Activated naive CD8-positive, alpha-beta T cell treated with anti-CD3 and anti-CD28 coated beads, Interleukin-2, amount 50 U/mL, for 24 hours (primary cell): ENCODE measurements at places on chromosomes 5 and 9.

DNA sequence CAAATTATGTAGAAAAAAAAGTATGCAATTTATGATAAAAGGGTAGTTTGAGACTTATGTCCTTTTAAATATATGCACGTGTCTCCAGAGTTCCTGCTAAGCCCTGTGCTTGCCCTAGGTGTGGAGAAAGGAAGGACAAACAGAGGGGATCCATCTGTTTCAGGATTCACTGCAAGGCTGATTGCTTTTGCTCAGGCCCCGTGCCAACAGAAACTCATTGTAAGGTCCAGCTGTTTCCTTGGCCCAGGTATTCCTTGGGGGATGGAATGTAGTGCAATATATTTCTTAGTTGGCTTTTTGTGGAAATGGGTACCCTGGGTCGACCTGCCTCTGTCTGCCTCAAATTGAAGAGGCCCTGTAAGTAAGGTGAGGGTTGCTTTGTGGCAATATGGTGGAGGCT, 268.6 kb upstream of the CLINT1 start:
- no peaks in the 10 kb centered on the region for H3K4me1 ChIP-seq
- no peak overlapping the region for H3K4me3 ChIP-seq
- H3K27ac ChIP-seq: no peak overlapping the region
- no peak for DNase-seq
- H3K36me3 ChIP-seq: no peaks in the 10 kb centered on the region

DNA sequence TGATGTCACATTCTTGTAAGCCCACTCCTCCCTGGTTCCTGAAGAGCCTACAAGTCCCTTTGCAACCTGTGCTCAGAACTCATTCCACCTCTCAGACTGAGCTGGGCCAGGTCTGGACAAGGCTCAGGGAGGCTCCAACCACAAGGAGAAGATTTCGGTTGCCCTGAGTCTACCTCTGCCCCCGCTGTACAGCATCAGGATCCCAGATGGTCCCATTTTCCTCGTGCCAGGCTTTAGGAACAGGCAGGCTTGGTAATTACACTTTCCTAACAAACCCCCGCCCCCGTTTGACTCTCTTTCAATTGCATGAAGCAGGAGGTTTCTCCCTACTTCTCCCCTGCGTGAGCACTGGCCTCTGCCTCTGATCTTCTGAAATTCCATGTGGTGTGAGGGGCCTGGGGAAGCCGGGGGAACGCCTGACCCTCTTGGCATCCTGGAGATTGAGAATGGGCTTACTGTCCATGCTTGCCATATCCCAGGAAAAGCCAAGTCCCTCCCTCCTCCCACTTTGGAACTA, 86.9 kb upstream of the CTNNA1 start:
- H3K27me3 ChIP-seq: peaks cover 87% of the 10 kb centered on the region
- H3K4me3 ChIP-seq: no peak overlapping the region
- H3K36me3 ChIP-seq: no peaks in the 10 kb centered on the region
- no peak overlapping the region for H3K27ac ChIP-seq
- no peak for DNase-seq

GRCh38 chr5:107464876-107465275, 205.9 kb downstream of the EFNA5 start:
- H3K27ac ChIP-seq: peak overlapping the region; percentile 44
- no peaks in the 10 kb centered on the region for H3K36me3 ChIP-seq
- no peak overlapping the region for H3K4me3 ChIP-seq
- DNase-seq: no peak
- no peaks in the 10 kb centered on the region for H3K27me3 ChIP-seq

- no peaks in the 10 kb centered on the region for H3K27me3 ChIP-seq
- H3K36me3 ChIP-seq: no peaks in the 10 kb centered on the region
- DNase-seq: no peak
- H3K4me3 ChIP-seq: no peak overlapping the region
- H3K4me1 ChIP-seq: peaks cover 9% of the 10 kb centered on the region
Measured at GRCh38 chr5:129124608-129125007, 30.1 kb downstream of the ISOC1 start.

DNA sequence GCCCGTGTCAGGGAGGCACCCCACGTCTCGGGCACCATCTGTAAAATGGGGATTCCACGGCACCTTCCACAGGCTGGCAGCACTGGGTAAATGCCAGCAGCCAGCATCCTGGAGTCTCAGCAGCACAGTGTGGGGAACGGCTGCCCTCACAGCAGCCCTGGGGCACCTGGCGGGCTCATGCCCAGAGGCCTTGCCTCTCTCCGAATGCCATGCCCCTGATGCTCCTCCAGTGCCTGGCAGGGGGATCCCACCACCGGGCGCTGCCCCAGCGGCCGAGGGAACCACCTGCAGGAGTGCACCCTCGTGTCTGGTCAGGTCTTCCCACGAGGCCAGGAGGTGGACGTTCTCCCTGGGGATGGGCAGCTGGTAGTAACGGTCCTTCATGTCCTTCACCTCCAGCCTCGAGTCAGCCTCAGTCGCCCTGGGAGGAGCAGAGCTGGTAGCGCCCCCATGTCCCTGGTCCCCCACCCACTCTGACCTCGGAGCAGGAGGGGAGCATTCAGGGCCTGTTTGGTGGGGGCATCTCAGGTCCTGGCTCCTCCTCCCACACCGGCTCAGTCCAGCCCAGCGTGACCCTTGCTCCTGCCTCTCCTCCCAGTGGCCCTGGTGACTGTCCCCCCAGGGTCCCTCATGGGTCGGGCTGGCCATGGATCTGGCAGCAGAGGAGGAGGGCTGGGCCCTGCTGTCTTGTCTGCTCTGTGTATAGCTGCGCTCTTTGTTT, 49.9 kb upstream of the NRARP start:
- no peak overlapping the region for H3K27ac ChIP-seq
- DNase-seq: no peak
- H3K27me3 ChIP-seq: no peaks in the 10 kb centered on the region
- H3K4me3 ChIP-seq: no peak overlapping the region
- H3K4me1 ChIP-seq: no peaks in the 10 kb centered on the region

DNA sequence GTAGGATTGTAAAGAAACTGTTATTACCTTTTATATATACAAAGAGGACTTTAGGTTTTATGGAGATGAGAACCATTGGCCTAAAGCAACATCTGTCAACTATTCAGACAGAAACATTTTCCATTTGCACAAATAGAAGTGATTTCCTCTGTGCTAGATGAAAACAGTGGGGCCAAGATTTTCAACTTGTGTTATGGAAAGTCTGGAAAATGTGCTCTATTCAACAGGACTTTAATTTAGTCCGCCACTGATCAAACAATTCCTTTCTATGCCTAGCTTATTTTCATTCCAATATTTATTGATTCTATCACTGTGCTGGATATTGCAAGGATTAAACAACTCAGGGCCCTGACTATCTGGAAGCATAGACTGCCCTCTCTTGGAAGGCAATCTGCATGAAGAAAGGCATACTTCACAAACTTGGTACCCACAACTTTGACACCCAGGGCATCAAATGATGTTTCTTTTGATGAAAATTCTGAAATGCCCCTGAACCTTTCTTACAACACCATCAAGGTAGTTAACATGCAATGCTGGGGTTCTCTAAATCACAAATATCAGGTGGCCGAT, 126.6 kb upstream of the HMHB1 start:
- no peak for DNase-seq
- no peaks in the 10 kb centered on the region for H3K4me1 ChIP-seq
- H3K27ac ChIP-seq: no peak overlapping the region
- no peak overlapping the region for H3K4me3 ChIP-seq
- H3K27me3 ChIP-seq: peaks cover 6% of the 10 kb centered on the region

DNA sequence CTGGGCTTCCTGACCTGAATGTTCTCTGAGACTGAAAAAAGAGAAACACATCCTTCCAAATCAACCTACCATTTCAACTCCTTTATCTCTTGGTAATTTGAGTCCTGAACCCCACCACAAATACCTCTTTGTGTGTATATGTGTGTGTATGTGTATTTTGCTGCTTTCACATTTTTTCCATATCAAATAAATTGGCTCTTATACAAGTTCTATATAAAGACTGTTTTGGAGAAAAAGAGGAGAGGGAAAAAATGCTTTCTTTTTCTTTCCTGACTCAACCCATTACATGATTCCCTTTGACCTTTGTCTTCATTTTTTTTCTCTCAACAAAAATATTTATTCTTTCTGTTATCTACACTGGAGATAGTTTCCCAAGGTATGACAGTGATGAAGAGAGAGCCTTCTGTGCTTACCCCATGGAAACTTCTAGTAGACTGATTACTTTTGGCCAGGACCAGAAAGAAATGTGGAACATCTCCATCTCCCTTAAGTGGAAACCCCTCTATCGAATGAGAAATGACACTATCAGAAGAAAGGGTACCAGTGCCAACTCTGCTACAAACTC, 85.3 kb downstream of the PAPPA start:
- no peaks in the 10 kb centered on the region for H3K27me3 ChIP-seq
- DNase-seq: no peak
- no peaks in the 10 kb centered on the region for H3K36me3 ChIP-seq
- H3K4me3 ChIP-seq: no peak overlapping the region
- no peak overlapping the region for H3K27ac ChIP-seq

DNA sequence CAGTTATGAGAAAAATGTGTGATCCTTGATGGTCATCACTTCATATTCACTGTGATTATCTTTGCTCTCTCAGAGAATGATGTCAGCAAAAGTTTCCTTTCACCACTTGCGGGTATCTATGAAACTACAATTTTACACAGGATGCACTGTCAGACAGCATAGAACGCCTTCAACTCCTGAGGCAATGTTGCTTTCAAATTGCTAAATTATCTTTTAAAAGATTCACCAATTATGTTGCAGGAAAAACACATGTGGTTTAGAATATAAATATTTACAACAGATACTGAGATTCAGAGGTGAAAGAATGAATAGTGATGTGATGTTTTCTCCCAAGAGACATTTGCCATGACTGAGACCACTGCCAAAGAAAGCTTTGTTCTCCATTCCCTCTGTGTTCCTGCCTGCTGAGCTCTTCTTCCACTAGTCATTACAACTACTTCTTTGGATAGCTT, 879.8 kb upstream of the DMAC1 start:
- no peaks in the 10 kb centered on the region for H3K36me3 ChIP-seq
- H3K4me1 ChIP-seq: no peaks in the 10 kb centered on the region
- DNase-seq: no peak
- H3K27me3 ChIP-seq: peaks cover 1% of the 10 kb centered on the region

DNA sequence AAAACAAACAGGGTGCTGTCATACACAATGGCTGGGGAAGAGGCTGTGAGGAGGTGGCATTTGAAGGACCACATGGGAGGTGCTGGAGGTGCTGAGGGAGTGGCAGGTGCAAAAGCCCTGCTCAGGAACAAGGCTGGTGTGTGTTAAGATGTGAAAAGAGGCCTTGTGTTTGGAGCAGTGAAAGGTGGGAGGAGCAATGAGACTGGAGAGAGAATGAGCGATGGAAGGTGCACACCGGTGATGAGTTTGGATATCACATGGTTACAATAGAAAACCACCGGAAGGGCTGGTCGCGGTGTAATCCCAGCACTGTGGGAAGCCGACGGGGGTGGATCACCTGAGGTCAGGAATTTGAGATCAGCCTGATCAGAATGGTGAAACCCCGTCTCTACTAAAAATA, 9.2 kb upstream of the FIBCD1 start:
- no peak overlapping the region for H3K4me3 ChIP-seq
- H3K27ac ChIP-seq: no peak overlapping the region

GRCh38 chr5:37971483-37972024, 131.7 kb upstream of the GDNF start:
- H3K27me3 ChIP-seq: no peaks in the 10 kb centered on the region
- no peak overlapping the region for H3K27ac ChIP-seq
- H3K4me1 ChIP-seq: no peaks in the 10 kb centered on the region
- no peak for DNase-seq
- no peak overlapping the region for H3K4me3 ChIP-seq

DNA sequence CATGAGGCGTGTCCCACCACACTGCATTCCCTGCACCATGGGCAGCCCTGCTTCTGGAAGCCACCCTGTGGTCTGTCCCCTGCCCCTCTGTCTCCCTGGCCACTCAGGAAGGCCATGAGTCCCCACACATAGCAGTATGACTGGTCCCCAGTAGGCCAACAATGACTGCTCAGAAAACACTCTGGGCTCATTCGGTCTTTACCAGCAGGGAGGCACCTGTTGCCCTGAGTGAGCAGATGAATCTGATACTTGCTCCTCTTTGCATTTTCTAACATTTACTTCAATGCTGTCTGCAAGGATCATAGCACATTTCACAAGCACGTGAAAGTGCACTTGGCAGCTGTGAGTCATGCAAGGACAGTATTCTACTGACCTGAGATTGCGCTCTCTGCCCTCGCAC, 365.4 kb upstream of the IRX1 start:
- H3K27ac ChIP-seq: no peak overlapping the region
- H3K36me3 ChIP-seq: no peaks in the 10 kb centered on the region
- no peak for DNase-seq
- H3K4me3 ChIP-seq: no peak overlapping the region

DNA sequence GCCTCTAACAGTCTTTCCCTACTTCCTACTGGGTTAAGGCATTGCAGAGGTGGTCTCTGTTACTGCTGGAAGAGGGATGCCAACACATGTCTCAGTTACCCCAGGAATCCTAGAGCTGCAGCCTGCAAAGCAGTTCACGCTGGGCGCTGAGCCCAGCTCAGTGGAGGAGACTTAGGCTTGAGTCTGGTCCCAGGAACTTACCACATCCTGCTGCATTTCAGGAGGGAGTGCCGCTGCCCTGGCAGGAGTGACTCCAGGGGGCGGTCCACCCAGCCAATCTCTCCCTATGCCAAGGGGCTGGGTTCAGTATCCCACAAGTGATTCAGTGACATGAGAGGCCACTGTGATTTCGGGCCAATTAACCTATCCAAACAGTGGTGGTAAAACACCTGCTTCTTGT, 7.6 kb downstream of the TTC16 start:
- DNase-seq: no peak
- no peaks in the 10 kb centered on the region for H3K36me3 ChIP-seq
- H3K27me3 ChIP-seq: no peaks in the 10 kb centered on the region
- H3K27ac ChIP-seq: no peak overlapping the region
- no peak overlapping the region for H3K4me3 ChIP-seq

- H3K4me1 ChIP-seq: no peaks in the 10 kb centered on the region
- no peak overlapping the region for H3K4me3 ChIP-seq
- no peak overlapping the region for H3K27ac ChIP-seq
- no peak for DNase-seq
- H3K36me3 ChIP-seq: no peaks in the 10 kb centered on the region
Measured at GRCh38 chr9:119003882-119004617, 365.2 kb downstream of the BRINP1 start.

GRCh38 chr5:9895302-9895645, 265.1 kb upstream of the TAS2R1 start:
- H3K4me1 ChIP-seq: no peaks in the 10 kb centered on the region
- no peaks in the 10 kb centered on the region for H3K27me3 ChIP-seq
- no peak for DNase-seq
- no peaks in the 10 kb centered on the region for H3K36me3 ChIP-seq
- H3K4me3 ChIP-seq: no peak overlapping the region
- H3K27ac ChIP-seq: no peak overlapping the region
